ENCODE measurements at places on chromosomes 11 and 22.

GRCh38 chr11:126815111-126815510 is 185.5 kb downstream of the KIRREL3 start:
- DNase-seq = no peak

DNA sequence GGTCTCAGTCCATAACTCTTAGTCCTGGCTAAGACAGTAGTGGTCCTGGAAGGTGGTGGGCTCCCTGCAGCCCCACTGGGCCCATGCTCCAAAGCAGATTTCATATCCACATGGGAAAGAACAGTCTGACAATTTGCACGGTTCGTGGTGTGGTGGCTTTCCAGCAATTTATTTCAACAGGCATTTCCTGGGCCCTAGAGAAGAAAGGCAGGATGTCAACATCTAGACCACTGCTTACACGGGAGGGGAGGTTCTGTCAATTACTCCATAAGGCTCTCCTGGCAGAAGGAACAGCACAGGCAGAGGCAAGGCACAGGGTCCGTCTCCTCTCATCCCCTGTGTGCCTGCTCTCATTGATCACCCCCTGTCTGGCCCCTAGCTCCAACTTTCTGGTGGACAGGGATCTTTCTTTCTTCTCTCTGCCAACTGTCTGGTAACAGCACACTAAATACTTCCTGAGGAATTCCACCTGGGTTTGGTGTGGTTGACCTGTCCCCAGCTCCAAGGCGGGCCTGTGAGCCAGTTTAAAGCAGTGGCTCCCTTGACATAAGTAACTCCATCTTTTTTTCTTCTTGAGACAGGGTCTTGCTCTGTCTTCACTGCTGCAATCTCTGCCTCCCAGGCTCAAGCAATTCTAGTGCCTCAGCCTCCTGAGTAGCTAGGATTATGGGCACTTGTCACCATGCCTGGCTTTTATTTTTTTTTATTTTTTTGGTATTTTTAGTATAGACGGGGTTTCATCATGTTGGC is 5.1 kb upstream of the A4GALT start:
- no peak for DNase-seq

DNA sequence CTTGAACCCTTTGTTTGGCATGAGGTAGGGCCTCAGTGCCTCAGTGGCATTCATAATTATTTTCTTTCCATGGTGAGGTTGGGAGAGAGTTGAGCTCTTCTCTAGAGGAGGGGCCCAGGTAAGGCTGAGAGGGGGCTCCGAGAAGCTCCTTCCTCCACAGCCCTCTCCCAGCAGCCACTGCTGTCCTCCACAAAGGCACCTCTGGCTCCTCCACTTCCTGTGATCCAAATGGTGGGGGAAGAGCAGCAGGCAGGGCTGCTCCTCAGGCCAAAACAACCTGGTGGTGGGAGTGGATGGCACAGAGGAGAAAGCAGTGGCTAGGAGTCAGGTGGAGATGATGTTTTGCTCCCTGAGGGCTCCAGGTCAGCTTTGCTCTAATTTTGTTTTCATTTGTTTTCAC is 13.3 kb downstream of the ROBO4 start:
- DNase-seq = no peak

- no peak for DNase-seq
These were observed 372.7 kb upstream of the FAT3 start for GRCh38 chr11:91851908-91852307.

GRCh38 chr11:85699957-85700741 is 14.2 kb upstream of the CCDC89 start:
- DNase-seq = no peak

All from GM12891 (cell line).